Activated T-helper 2 cell treated with anti-CD3 and anti-CD28 coated beads, Interferon-gamma antibody, Interleukin-2, Interleukin-4, amounts not matched to agents 10 μg/mL and 5 μg/mL and 100 μg/mL, durations not matched to agents 14 hours and 24 hours and 36 hours (primary cell): ENCODE measurements at places on chromosomes 2 and 18.
A peak's percentile ranks its signal among the peaks of the same experiment; 100 is the strongest.

DNA sequence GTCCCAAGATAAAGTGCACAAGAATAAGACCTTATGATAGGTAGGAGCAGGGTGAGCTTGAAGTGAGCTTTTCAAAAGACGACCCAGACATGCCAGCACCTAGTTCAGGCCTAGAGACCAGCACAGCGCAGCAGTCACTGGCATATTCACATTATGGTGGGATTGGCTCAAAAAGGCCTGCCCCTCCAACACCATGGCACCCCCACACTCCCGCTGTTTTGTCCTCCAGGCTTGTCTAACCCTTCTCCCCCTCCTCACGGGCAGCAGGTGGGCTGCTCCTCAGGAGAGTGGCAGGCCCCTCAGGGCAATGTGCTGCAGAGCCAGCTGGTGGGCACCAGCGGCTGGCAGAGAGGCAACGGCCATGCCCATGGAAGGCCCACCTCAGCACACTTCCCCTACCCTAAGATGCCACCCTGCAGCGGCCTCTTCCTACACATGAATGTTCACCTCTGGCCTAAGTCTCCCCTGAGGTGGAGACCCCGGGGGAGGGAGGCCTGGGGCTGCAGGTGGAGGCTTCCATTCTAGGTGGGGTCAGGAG is 25.6 kb downstream of the EMX1 start:
- no peaks in the 10 kb centered on the region for H3K4me1 ChIP-seq
- H3K4me3 ChIP-seq, result no peak overlapping the region
- DNase-seq, result no peak
- H3K36me3 ChIP-seq, result no peaks in the 10 kb centered on the region
- no peak overlapping the region for H3K27ac ChIP-seq

- H3K36me3 ChIP-seq, result no peaks in the 10 kb centered on the region
- H3K4me3 ChIP-seq, result no peak overlapping the region
- no peak for DNase-seq
- no peak overlapping the region for H3K27ac ChIP-seq
- H3K27me3 ChIP-seq, result no peaks in the 10 kb centered on the region
- H3K4me1 ChIP-seq, result no peaks in the 10 kb centered on the region
Measured at GRCh38 chr2:79434362-79434761, 78.5 kb upstream of the CTNNA2 start.

- DNase-seq, result no peak
- no peak overlapping the region for H3K27ac ChIP-seq
- no peaks in the 10 kb centered on the region for H3K27me3 ChIP-seq
- peaks cover 8% of the 10 kb centered on the region for H3K4me1 ChIP-seq
Measured at GRCh38 chr18:67241299-67241698, 275.2 kb downstream of the DSEL start.

DNA sequence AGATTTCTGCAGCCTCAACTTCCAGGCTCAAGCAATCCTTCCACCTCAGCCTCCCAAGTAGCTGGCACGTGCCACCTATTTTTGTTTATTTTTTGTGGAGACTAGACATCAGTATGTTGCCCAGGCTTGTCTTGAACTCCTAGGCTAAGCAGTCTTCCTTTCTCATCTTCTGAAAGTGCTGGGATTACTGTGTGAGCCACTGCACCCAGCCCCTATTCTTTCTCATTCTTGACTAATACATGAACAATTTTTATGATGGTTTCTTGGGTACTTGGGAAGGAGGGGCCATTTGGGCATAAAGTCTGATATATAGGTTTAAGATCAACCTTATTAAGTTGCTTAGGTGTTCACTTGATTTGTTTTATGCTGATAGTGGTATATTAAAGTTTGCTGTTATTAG is 26.2 kb downstream of the EPC2 start:
- no peak overlapping the region for H3K27ac ChIP-seq
- no peak for DNase-seq
- H3K27me3 ChIP-seq, result no peaks in the 10 kb centered on the region
- H3K4me1 ChIP-seq, result peaks cover 47% of the 10 kb centered on the region

DNA sequence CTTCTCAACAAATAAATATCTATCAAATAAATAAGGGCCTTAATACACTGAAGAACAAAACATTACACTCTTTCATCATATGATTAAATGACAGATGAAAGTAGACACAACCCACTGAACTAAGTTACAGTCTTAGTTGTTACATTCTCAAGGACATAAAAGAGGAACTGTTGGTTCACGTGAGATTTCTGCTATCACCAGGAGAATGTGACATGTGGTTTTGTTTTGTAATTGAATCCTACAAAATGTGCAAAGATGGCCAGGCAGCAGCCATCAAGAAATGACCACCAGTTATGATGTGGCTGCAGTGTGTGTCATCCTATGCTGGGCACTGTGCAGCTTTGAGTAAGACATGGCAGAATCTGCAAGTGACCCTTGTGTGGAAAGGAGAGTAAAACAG is 310.6 kb upstream of the PIK3C3 start:
- H3K27ac ChIP-seq, result no peak overlapping the region
- no peaks in the 10 kb centered on the region for H3K4me1 ChIP-seq
- DNase-seq, result no peak
- no peak overlapping the region for H3K4me3 ChIP-seq
- no peaks in the 10 kb centered on the region for H3K27me3 ChIP-seq
- no peaks in the 10 kb centered on the region for H3K36me3 ChIP-seq

DNA sequence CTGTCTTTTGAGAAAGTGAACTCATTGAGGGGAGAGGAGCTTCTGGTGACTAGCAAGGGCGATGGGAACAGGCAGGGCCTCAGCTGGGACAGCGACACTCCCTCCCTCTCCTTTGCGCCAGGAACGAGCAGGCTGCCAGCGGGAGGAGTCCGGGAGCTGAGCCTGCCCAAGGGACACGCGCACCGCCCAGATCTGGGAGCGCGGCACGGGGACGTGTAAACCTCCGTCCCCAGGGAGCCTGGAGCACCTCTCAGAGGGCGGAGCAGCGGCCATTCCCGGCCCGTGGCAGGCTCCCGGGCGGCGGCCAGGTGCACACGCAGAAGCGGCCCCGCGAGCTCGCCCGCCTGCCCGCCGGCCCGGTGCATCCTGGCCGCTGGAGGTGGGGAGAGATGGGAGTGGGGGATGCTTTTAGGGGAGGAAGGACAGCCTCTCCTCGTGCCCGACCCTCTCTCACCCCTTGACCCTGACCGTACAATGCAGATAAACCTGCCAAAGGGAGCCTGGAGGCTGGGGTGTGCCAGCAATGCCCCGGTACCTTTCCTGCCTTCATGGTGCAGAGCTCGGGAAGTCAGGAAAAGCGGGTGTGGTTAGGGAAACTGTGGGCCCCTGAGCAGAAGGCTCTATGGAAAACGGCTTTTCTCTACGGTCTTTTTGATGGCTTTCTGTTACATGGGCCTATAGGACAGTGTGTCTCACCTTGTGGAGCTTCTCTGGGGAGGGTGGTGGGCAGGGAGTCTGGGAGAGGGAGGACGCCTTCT is 2.2 kb downstream of the AQP4 start:
- no peak for DNase-seq
- peaks cover 23% of the 10 kb centered on the region for H3K27me3 ChIP-seq
- no peak overlapping the region for H3K4me3 ChIP-seq
- no peaks in the 10 kb centered on the region for H3K36me3 ChIP-seq

DNA sequence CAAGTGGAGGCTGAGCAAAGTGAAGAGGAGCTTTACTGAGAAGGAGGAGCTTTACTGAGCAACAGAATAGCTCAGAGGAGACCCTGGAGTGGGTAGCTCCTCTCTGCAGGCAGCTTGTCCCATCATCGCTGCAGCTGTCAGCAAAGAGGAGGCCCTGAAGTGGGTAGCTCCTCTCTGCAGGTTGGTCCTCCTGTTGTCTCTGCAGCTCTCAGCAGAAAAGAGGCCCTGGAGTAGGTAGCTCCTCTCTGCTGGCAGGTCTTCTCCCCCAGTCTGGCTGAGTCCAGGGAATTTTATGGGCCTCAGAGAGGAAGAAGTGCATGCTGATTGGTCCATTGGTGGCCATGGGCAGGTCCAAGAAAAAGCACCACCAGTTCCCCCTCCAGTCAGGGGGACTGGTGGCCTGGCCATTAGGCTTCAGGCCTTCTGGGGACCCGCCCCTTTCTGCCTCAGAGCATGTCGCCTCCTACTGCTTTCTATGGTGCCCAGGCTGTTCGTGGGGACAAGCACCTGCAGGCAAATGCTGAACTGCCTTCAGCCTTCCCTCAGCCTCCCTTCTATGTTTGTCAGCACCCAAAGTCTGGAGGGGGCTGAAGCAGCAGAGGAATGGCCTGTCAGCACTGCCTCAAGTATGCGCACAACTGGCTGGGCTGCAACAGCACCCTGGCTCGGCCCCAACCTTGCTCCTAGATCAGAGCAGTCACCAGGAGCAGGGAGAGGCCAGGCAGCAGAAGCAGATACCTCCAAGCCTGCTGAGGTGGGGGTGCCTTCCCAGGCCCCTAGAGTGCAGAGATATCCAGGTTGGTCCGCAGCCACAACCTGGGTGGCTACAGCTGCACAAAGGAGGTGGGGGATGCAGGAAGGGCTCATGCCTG is 5.9 kb downstream of the ZSCAN30 start:
- no peaks in the 10 kb centered on the region for H3K27me3 ChIP-seq
- H3K27ac ChIP-seq, result no peak overlapping the region
- H3K4me3 ChIP-seq, result no peak overlapping the region
- H3K4me1 ChIP-seq, result peaks cover 8% of the 10 kb centered on the region
- peaks cover 88% of the 10 kb centered on the region for H3K36me3 ChIP-seq
- no peak for DNase-seq

GRCh38 chr2:55049043-55049820 is 1.0 kb downstream of the RTN4 start:
- peak; percentile 61 for DNase-seq
- no peaks in the 10 kb centered on the region for H3K27me3 ChIP-seq
- H3K4me1 ChIP-seq, result peaks cover 56% of the 10 kb centered on the region
- peak overlapping the region; percentile 90 for H3K27ac ChIP-seq
- H3K36me3 ChIP-seq, result peaks cover 29% of the 10 kb centered on the region

DNA sequence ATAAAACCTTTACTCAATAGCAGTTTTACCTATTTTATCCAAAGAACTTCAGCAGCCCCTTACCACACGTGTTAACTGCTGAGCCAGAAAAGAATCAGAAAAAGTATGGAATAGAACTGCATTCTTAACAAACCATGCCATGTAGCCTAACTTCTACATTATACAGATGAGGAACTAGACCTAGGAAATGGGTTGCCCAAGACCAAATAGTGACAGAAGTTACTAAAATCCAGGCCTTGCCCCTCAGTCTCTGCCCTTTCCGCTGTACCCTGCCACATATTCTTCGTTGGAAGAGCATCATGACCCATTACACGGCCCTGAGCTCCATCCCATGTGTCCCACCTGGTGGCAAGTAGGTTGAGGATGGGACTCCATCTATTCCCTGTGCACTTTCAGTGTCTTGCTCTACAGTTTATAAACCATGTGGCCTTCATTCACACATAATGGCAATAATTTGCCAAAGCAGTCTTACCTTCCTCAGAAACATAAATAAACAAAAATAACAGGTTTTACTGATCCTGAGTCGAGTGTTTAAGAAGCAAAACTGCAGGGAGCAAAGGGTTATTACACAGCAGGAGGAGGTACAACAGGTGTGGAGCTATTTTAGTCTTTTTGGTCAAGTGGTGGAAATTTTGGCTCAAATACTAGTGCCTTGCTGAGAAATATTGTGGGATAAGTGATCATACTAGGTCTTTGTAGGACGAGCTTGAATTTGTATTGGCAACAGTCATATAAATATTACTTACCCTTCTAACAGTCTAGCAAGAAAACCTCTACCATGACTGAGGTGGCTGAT is 46.5 kb downstream of the HNRNPLL start:
- no peak for DNase-seq
- H3K4me1 ChIP-seq, result peaks cover 23% of the 10 kb centered on the region
- H3K36me3 ChIP-seq, result peaks cover 35% of the 10 kb centered on the region
- no peak overlapping the region for H3K27ac ChIP-seq
- no peak overlapping the region for H3K4me3 ChIP-seq

DNA sequence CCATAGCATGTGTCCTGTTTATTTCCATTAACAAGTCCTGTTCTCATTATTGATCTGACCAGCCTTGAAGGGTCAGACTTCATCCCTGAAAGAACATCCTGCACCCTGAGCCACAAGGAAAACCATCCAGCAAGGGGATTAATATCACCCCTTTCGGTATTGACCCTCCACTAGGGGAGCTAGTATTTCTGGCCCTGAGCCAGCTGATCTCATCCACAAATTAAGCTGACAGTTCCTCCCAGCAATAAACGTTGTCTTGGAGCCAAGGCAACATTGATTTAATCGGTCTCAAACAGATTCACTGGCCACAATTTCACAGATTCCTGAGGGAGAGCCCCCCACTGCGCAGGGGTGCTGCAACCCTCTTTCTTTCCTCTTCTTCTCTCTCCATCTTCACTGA is 353.1 kb upstream of the FANCL start:
- DNase-seq, result no peak
- H3K27ac ChIP-seq, result no peak overlapping the region
- H3K36me3 ChIP-seq, result no peaks in the 10 kb centered on the region
- no peaks in the 10 kb centered on the region for H3K27me3 ChIP-seq

DNA sequence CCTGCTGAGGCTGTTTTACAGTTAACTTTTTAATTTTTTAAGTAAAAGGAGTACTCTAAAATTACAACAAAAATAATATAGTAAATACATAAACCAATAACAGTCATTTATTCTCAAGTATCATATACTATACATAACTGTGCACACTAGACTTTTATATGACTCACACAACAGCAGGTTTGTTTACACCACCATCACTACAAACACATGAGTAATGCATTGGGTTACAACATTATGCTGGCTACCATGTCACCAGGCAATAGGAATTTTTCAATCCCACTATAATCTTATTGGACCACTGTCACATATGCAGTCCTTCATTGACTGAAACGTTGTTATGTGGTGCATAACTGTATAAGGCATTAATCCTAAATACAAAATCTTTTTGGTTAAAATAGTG is 42.5 kb downstream of the RASGRP3 start:
- H3K4me1 ChIP-seq, result no peaks in the 10 kb centered on the region
- no peak for DNase-seq
- H3K36me3 ChIP-seq, result peaks cover 18% of the 10 kb centered on the region
- H3K27ac ChIP-seq, result no peak overlapping the region
- H3K27me3 ChIP-seq, result no peaks in the 10 kb centered on the region

- DNase-seq, result no peak
- H3K36me3 ChIP-seq, result no peaks in the 10 kb centered on the region
- no peaks in the 10 kb centered on the region for H3K4me1 ChIP-seq
- no peak overlapping the region for H3K27ac ChIP-seq
- H3K27me3 ChIP-seq, result no peaks in the 10 kb centered on the region
Measured at GRCh38 chr2:237327175-237327950, 86.6 kb downstream of the COL6A3 start.
